ENCODE measurements at places on chromosomes 11 and 22. TPM values are rescaled to one million over a fixed set of nuclear protein-coding genes. Genes with fewer than 3 reads are reported as not detected.

The MIOX gene
- total RNA-seq, result not detected

The SNX32 gene
- 4.0 TPM for total RNA-seq

The CHRNA10 gene
- 0.43 TPM for total RNA-seq

The C11orf87 gene
- 0.16 TPM for total RNA-seq

The SYT12 gene
- total RNA-seq, result under 0.01 TPM

The CCDC15 gene
- 0.43 TPM for total RNA-seq

The C1QTNF4 gene
- total RNA-seq, result 0.16 TPM

The IL18BP gene
- total RNA-seq, result 1.3 TPM

The EXPH5 gene
- 1.5 TPM for total RNA-seq

The PGA4 gene
- 0.32 TPM for total RNA-seq

The C22orf15 gene
- 0.43 TPM for total RNA-seq

The MS4A5 gene
- not detected for total RNA-seq

The CARNS1 gene
- total RNA-seq, result 0.16 TPM

The DNAJB7 gene
- total RNA-seq, result not detected

The AGBL2 gene
- total RNA-seq, result 3.7 TPM

The MAML2 gene
- total RNA-seq, result 8.0 TPM

The TRIM68 gene
- total RNA-seq, result 10.5 TPM

The TSPO gene
- total RNA-seq, result 101 TPM

The PARVG gene
- total RNA-seq, result 0.09 TPM

The KRTAP5-8 gene
- not detected for total RNA-seq

The IL17REL gene
- not detected for total RNA-seq

The PLEKHA7 gene
- total RNA-seq, result 0.17 TPM

The TEX54 gene
- total RNA-seq, result not detected

The TTC36 gene
- not detected for total RNA-seq

The PHETA2 gene
- total RNA-seq, result 20.0 TPM

The C11orf52 gene
- not detected for total RNA-seq

The PACSIN3 gene
- total RNA-seq, result 37.8 TPM

The PTPRCAP gene
- not detected for total RNA-seq

The INSC gene
- total RNA-seq, result not detected

The NXPE1 gene
- not detected for total RNA-seq

The CRYBB3 gene
- total RNA-seq, result not detected

The TUBA8 gene
- 0.63 TPM for total RNA-seq

The KCNJ11 gene
- not detected for total RNA-seq

The PYGM gene
- 3.9 TPM for total RNA-seq

The DGCR6 gene
- total RNA-seq, result 0.63 TPM

The KCNJ4 gene
- total RNA-seq, result not detected

The KRTAP5-1 gene
- total RNA-seq, result not detected

The TRIM48 gene
- total RNA-seq, result not detected

The ELFN2 gene
- total RNA-seq, result 0.32 TPM

The TRIM51G gene
- not detected for total RNA-seq

The DEPDC7 gene
- total RNA-seq, result 5.7 TPM

The PGA5 gene
- 2.1 TPM for total RNA-seq

The MIAT gene
- total RNA-seq, result 3.5 TPM

The SYT8 gene
- total RNA-seq, result not detected

The MRGPRX4 gene
- total RNA-seq, result not detected

The EIF3D gene
- 594 TPM for total RNA-seq

The KIF18A gene
- 5.2 TPM for total RNA-seq

The KRTAP5-10 gene
- total RNA-seq, result not detected

The IFITM1 gene
- 20.1 TPM for total RNA-seq
